ENCODE measurements at places on chromosomes 4 and X.
A peak's percentile ranks its signal among the peaks of the same experiment; 100 is the strongest.

- DNase-seq, result no peak
Measured at GRCh38 chr4:23194751-23195150, 502.0 kb downstream of the GBA3 start.

DNA sequence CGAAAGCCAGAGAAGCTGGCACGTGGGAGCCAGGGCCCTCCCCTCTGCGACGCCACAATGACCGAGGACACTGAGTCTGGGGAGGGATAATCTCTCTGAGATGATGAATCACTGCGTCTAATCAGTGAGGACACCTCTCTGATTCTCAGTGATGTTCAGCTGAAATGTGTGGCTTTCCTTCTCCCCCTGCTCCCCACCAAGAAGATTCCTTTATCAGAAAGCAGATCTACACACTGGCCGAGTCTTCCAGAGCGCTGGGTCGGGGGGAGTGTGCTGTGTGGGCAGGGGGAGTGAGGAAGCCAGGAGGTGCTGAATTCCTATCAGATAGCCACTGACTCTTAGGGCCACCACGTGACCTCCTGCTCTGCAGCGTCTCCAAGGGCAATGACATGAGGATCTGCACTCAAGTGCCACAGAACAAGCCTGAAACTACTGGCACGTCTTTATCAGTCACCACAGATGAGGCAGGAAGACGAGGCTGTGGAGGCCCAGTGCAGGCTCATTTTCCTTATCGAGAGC, 89.2 kb downstream of the GATB start:
- no peak for DNase-seq

DNA sequence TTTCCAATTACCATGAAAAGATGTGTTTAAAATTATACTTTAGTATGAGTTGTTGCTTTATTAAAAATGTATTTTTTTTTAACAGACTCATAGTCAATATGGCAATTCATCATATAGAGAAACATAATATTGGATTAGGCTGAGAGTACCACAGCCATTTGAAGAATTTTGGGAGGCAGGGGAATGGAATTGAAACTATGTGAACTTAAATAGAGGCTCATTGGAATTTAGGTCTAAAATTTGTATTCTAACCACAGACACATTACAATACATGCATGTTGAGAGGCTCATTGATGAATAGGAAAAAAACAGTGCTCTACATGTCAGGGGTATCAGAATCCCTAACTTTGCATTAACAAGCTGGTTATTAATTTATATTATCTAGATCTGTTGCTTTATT, 269.6 kb downstream of the DKK2 start:
- no peak for DNase-seq

GRCh38 chr4:153603258-153603657, 80.8 kb upstream of the TLR2 start:
- DNase-seq, result no peak

DNA sequence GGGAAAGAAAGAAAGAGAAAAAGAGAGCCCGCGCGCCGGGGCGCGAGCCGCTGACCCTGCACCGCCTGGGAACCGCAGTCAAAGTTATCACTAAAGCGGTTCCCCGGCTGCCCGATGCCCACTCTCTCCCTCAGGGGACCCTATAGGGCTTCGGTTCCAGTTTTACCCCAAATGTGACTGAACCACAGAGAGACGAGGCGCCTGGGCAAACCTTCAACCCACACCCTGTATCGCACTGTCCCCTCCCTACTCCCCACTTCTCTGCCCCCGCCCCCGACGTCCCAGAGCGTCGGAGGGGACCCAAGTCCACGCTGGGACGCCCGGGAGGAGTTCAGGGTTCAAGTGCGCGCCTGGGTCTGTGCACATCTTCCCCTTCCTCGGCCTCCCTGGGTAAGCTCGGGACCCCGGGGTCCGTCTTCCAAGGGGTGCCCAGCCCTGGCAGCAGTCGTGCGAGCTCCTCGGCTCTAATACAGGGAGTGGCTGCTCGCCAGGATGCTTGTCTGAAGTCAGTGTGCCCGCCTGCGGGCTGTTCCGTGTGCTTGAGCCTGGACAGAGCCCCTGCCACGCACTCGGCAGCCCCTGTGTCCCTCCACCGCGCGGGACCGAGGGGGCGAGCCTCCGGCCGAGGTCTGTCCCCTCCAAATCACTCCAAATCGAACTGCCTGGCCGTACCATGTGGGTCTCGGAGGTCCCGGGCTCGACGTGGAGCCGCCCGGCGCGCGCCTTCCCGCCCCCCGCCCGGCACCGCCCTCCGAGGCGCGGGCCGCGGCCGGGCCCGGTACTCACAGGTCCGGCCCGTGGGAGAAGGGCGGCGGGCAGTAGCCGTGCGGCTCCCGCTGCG, 960 bp downstream of the TRPC3 start:
- peak; percentile 14 for DNase-seq

DNA sequence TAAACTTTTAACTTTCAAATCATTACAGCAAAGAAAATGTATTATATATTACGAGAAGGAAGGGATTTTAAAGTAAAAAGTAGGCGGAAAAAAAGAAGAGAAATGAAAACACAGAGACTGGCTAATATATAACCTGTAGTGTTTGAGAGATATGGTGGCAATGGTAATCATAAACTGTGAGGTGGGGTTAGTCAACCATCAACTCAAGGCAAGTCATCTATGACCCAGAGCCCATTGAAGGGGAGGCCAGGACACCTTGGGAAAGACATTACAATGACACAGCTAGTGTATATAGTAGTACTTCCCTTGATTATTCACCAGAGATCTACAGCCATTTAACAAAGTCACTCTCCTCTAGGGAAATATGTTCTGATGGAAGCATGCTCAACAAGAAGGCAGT, 423.9 kb upstream of the PITX2 start:
- no peak for DNase-seq

GRCh38 chr4:127856196-127856812, 24.4 kb upstream of the PLK4 start:
- no peak for DNase-seq

GRCh38 chr4:113971706-113972360, 7.6 kb downstream of the ARSJ start:
- DNase-seq, result no peak

DNA sequence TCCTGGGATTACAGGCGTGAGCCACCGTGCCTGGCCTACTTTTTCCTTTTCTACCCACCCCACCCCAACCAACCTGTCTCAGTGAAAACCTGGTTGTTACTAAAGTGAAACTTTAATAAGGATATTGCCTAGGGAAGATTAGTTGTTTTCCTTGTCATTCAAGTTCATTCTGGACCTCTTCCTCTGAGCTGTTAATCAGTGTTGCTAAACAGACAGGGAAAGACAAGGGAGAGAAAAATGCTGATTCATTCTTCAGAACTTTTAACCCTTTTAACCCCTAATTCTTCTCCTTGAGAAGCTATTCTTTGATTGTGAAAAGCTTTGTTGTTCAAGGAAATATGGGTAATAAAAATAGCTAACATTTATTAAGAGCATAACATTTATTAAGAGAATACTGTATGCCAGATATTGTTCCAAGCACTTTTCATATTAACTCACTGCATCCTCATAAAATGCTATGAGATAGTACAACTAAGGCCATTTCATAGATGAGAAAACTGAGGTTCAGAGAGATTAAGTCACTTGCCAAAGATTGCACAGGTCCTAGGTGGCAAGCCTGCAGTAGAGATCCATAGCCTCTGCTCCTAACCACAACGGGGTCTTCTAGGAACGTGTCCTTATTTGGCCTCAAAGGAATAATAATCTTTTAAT, 34.8 kb downstream of the OSTC start:
- DNase-seq, result peak; percentile 3

- no peak for DNase-seq
Measured at GRCh38 chr4:95742179-95742578, 97.7 kb upstream of the PDHA2 start.

GRCh38 chrX:136196691-136197155, 49.4 kb downstream of the FHL1 start:
- no peak for DNase-seq

- no peak for DNase-seq
Measured at GRCh38 chr4:15536552-15537499, 67.1 kb downstream of the CC2D2A start.

DNA sequence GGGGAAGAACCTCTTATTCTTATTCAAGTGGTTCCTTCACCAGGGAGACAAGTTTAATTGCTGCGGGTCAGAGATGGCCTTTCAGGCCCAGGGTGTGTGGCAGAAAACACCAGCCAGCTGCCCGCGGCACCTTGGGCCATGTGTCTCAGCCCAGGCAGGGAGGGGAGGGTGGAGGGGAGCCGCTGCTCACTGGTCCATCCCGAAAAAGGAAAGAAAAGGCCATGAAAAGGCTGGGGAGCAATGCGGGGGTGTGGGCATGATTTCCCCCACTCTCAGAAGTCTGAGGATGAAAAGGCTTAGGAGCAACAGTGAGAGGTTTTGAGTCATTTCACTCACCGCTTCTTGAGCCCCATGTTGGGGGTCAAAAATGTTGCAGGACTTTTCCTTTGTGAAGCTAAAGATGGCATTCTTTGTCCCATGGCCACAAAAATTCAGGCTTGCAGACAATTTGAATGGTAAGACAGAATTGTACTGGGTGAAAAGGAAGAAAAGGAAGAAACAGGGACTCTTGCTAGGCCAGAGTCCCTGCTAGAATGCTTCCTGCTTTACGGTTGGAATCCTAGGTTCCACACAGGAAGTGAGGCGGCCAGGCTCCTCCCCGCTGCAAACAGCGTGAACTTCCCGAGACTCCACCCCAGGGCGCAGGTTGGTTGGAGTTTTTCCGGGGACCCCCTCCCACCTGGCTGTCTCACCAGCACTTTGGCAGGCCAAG, 17.4 kb upstream of the FAM47E start:
- DNase-seq, result no peak

- no peak for DNase-seq
Measured at GRCh38 chrX:12234534-12235329, 96.5 kb downstream of the FRMPD4 start.

- DNase-seq, result no peak
Measured at GRCh38 chr4:176924238-176924637, 131.5 kb upstream of the VEGFC start.

DNA sequence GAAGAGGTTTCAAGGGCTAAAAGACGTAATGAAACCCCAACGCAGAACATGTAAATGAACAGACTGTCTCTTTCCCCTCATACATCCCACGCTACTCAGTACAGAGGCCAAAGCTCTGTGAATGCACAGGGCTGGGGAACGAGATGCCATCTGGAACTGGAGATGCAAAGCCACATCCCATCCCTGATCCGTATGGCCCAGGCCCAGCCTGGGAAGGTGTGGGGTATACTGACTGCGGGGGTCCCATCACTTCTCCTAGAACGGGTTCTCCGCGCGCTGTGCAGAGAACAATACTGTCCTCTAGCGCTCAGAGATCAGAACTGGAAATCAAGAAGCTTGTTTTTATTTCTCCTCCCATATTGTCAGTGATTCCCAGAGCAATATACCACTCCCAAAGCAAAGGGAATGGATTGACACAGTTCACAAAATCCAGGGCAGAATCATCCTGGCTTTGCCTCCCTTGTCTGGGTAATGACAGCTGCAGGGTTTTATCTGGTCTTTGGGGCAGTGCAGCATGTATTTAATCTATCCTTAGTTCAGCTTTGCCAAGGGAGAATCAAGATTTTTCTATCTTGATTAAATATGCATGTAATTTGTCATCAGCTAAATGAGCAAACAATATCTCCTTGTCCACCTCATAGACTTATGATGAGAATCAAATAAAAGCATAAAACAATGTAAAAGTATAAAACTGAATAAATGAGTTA, 47.3 kb upstream of the TLR3 start:
- DNase-seq, result no peak

DNA sequence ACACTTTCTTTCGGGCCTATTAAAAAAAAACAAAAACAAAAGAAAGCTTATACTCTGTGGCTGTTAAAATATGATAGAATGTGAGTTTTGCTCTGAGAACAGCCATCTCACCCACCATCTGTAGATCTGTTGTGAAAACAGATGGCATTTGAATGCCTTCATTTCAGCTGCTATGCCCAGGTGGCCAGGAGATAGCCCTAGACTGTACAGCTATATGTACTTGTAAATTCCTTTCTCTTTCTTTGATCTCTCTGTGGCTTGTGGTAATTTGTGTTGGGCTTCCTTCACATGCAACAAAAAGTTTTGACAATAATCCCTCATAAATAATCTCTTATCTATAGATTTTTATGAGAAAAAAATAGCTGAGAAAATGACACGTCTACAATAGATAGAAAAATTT, 38.1 kb downstream of the PNPLA4 start:
- peak; percentile 11 for DNase-seq

DNA sequence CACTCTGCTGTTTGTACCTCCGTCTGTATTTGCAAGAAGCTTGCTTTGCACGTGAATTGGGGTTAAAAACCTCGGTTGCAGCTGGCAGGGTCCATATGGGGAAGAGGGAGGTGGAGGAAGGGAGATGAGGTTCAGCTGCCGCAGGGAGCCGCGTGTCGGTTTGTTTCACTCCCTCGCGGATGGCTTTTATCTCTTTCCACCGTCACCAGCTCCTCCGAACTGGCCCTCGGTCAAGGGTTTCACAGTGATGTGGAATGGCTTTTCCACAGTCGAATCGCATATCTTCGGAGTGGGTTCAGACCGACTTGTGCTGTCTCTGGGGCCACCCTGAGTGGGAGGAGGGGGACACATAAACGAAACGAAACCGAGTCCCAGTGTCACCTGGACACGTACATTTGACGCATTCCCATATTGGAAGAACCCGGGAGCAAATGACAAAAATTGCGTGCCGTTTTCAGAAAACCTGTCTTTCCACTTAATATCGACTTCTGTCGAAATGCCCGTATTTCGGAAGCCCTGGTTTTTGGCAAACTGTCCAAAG, 929 bp downstream of the ZBTB33 start:
- DNase-seq, result peak; percentile 1

- no peak for DNase-seq
Measured at GRCh38 chr4:147836807-147837206, 104.9 kb downstream of the ARHGAP10 start.

DNA sequence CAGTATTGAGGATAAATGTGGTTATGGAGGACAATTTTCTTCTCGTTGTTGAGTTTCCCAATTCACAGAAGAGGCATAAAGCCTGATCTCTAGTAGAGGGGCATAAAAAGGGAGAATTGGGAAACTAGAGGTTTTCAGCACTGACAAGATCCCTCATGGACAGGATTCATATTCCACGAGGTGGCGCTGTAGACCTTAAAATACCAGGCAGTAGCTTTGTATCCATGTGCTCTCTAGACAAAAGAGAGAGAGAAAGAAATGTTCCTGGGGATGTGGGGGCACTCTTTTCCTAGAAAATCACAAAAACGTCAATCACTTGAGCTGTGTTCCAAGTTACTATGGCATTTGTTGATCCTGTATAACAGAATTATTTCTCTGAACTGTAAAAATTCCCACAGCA, 128.3 kb downstream of the MAGEE1 start:
- DNase-seq, result peak; percentile 14

DNA sequence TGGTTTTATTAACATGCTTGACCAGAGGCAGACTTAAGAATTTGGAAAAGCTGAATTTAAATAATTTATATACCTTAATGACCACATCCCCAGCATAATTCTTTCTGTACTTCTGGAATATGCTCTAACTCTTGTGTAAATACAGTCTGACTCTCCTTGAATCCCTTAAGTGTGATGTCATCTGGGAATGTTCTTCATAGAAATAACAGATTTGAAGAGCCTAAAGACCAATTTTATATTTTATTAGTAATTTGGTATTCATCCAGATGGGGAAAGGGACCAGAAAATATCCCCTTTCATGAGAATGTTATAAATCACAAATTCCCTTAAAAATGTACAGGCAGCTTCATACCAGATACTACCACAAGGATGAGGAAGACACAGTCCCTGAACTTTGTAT, 58.3 kb downstream of the KCNIP4 start:
- DNase-seq, result no peak
